ENCODE measurements at places on chromosomes 11 and 22.
A peak's percentile ranks its signal among the peaks of the same experiment; 100 is the strongest.

DNA sequence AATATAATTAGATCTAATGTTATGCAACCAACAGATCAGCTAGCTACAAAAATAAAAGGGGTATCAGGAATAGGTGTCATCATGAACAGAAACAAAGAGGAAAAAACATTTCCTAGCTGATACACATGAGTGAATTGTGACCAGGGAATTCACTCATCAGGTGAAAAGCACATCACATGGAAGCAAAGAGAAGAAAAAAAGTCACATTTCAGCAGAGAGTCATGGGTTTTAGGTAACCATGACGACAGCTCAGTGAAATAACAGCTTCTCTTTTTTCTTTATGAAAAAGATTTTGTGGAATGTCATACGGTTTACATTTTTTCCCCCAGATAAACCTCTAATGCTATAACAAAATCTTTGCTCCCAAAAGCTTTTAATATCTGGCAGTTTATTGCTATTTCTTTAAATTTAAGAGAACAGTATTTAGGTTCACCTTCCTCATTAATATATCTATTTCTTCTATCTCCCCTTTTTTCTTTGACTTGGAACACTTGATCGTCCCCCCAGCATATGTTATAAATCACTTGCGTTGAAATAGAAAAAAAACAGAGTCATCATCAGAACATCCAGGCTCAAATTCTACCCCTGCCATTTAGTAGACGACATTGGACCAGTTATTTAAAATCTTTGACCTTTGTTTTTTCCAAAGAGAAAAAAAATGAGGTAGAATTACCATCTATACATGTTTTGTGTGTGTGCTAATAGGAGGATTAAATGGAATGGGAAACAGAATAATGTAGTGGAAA lies 5.3 kb downstream of the TYR start:
- no peak for DNase-seq

GRCh38 chr11:128757886-128758612 lies 64.2 kb downstream of the FLI1 start:
- DNase-seq: no peak

DNA sequence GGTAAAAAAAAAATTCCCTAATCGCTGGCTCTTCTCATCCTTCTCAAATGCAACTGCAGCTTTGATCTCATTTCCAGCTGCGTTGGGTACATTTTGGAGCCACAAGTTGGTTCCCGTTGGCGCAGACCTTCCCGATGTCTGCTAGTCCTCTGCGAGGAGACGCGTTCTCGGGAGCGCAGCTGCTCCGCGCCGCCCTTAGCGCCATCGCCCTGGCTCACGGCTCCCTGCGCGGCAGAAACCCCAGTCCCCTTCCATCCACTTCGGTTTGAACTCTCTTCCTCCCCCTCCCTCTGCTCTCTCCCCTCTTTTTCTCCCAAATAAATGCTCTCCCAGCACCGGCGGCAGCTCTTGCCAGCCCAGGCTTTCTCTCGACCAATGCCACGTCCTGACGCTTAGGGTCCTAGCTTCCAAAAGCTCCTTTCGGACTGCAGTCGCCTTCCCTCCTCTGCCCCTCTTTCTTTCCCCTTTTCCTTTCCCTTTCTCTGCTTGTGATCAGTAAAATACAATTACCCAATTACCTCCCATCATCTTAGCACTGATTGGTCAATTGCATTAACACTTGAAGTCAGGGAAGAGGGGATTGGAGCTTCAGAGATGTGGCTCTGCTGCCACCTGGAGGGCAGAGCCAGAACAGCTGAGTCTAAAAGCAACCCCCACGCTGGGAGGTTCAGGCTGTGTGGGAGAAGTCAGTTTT lies 1165.7 kb downstream of the LRRC4C start:
- peak; percentile 81 for DNase-seq

DNA sequence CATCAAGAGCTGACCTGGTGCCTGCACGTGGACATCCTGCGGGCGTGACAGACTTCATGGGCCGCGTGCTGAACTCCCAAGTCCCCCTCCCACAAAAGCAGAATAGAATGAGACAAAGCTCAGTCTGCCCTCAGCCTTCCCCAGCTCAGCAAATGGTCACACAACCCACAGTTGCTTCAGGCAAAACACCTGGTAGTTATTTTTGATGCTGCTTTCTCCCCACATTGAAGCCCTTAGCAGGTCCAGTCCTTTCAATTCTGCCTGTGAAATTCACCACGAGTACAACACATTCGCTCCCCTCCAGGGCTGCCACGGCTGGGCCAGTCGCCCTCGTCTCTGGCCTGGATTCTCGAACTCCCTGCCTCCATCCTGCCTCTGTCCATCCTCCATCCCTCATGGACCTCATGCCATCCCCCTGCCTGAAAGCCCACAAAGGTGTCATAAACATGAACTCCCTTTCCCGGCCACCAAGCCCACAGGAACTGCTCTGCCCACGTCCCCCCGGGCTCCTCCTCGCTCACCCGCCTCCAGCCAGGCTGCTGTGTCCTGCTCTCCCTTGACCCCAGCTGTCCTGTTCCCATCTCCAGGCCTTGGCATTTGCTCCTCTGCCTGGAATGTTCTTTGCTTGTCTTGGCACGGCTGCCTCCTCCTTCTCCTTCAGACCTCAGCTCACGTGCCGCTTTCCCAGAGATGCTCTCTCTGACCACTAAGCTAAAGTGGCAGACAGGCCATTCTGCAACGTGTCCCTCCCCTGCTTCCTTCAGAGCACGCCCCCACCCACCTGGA lies 42.1 kb downstream of the SCUBE1 start:
- DNase-seq: no peak

GRCh38 chr22:35882211-35883030 lies 146.2 kb downstream of the RBFOX2 start:
- DNase-seq: no peak

DNA sequence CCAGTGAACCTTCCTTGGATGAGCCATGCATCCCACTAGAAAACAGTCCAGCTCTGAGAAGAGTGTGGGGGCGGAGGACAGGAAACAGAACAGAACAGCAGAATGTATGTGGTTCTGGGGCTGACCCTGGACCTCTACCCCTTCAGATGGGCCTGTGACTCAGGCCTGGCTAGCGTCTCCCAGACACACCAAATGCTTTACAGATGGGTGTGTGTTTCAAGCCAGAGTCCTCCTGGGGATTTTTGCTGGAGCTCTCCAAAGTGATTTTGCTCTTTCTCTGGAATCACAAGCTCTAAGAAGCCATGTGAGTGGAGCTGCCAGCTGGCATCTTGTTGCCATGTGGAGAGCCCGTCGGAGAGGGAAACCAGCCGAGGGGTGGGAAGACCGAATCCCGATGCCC lies 13.2 kb upstream of the C1QTNF4 start:
- DNase-seq: no peak

- no peak for DNase-seq
Observed at GRCh38 chr11:67195971-67196456, 70.3 kb upstream of the GRK2 start.

GRCh38 chr11:66339686-66340483 lies 3.7 kb upstream of the RIN1 start:
- no peak for DNase-seq

DNA sequence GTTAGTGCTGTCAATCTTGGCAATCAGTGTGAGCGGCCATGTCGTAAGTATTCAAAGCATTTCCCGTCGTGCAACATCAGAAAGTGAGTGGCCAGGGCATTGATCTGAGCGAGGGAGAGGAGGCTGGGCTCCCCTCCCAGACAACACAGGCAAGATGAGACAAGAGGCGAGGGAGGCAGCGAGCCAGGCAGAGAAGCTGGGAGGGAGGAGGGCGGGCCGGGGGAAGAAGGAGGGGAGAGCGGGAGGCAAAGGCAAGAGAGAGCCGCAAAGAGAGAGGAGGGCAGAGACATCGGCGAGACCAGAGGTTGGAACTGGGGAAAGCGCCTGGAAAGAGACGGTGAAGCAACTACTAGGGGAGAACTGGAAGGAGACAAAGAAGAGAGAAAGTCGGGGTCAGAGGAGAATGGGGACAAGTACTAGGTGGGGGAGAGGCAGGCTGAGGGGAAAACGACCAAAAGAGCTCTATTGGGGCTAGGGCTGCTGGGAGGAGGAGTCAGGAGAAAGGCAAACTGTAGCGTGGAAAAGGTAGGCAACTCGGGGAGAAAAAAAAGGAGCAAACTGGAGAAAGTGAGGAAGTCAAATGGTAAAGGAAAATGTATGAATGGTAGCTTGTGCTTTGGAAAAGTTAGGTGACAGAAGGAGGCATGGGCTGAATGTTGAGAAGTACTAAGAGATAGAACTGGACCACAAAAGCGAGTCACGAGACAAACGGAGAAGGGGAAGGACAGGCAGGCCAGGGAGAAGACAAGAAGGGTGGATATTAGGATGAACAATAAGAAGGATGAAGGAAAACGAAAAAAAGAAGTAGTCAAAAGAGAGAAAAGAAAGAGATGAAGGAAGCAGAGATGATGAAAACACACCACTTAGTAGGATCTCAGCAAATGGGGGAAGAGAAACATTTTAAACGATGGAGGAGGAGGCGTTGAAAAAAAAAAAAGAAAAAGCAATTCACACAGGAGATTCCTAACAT lies 130.5 kb upstream of the C11orf58 start:
- DNase-seq: no peak

- DNase-seq: no peak
Observed at GRCh38 chr11:2983908-2984307, 8.2 kb downstream of the NAP1L4 start.

GRCh38 chr11:120746836-120747609 lies 235.5 kb downstream of the GRIK4 start:
- DNase-seq: no peak

- no peak for DNase-seq
Observed at GRCh38 chr11:94201004-94201465, 72.4 kb downstream of the PANX1 start.

GRCh38 chr11:1654388-1655167 lies 25.0 kb downstream of the KRTAP5-5 start:
- DNase-seq: no peak

GRCh38 chr22:30201945-30202344 lies 44.6 kb downstream of the LIF start:
- DNase-seq: no peak

DNA sequence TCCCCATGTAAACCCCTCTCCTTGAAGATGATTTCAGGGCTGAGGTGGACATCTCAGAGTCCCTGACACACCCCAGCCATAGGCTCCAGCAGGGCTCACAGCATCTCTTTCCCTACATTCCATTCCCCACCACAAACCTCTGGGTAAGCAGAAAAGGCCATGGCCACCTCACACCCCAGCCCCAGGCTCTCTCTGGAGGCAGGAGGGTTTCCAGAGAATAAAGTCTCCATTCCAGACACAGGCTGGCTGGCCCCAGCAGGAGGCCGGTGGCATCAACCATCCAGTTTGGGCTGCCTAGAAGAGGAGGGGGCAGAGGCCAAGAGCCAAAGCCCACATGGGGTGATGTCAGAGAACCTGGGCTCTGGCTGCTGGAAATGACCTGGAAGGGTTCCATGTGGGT lies 61.4 kb downstream of the TP53I11 start:
- DNase-seq: no peak

GRCh38 chr11:108857382-108857781 lies 192.5 kb downstream of the DDX10 start:
- DNase-seq: no peak

- no peak for DNase-seq
Observed at GRCh38 chr11:73862986-73863385, 13.7 kb downstream of the COA4 start.

- DNase-seq: no peak
Observed at GRCh38 chr11:45265969-45266675, 20.0 kb downstream of the SYT13 start.

DNA sequence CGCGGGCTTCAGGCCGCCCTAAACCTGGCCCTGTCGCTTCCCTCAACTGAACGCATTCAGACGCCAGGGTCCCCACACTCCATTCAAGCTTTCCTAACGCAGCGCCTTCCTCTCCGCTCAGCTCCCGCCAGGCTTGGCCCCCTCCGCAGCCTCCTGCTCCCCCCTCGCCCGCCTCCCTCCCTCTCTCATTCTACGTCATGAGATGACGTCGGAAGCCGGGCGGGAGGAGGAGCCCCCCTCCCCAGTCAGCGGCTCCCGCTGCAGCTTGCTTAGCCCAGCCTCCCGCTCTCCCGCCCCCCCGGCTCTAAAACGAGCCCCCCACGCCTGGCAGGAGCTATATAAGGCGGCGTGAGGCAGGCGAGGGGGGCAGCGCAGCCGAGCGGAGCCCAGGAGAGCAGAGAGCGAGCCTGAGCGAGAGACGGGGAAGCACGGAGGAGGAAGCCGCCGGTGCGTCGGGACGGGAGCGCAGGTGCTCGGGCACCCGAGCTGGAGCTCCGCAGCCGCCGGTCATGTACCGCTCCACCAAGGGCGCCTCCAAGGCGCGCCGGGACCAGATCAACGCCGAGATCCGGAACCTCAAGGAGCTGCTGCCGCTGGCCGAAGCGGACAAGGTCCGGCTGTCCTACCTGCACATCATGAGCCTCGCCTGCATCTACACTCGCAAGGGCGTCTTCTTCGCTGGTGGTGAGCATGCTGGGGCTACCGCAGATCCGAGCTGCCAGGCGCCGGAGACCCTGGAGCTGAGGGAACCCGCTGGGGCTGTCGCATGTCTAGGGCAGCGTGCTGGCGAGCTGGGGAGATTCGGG lies at the start of gene NPAS4:
TSS of gene NPAS4 (plus strand) at position 365 of the 806 bp plus-strand sequence. CDS start at position 510, 145 bp downstream.
- peak; percentile 48 for DNase-seq

DNA sequence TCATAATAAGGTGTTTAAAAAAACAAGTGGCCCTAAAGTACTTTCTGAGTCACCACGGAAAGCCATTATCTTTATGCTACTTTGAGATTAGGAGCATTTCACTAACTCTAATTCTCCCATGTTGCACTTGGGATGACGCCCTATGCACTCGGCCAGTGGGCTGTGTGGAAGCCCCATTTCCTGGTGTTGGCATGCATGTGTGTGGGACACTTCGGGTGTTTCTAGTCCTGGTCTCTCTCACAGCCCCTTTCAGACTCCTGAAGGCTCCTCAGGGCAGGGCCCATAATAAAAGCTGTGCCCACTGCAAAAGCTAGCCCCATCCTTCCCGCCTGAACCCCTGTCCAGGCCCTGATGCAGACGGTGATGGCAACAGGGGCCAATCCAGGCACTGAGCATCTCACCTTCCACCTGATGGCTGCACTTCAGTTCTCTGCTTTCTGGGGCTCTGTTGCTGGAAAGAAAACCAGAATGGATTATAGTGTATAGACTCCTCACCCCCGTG lies 14.9 kb upstream of the FXYD2 start:
- no peak for DNase-seq

DNA sequence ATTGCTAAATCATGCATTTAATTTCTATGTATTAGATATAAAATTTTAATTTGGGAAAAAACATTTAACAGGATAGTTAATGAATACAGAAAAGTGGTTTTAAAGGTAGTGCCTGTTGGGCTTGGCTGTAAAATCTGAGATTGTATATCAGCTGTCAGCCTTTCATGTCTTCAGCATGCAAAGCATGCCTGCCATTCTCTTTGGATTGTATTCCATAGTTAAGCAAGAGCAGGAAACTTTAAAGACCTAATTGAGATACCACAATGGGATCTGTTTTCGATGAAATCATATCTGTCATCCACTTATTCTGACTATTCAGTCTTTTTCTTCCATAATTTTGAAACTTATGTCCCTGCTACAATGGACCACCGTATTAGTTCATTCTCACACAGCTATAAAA lies 451.0 kb upstream of the DDI1 start:
- DNase-seq: no peak

Measured in caudate nucleus (tissue), 63 donors.